Calu3 (cell line): ENCODE measurements at places on chromosomes 5 and 9.
A peak's percentile ranks its signal among the peaks of the same experiment; 100 is the strongest.

GRCh38 chr9:136681945-136682699, 5.1 kb downstream of the AGPAT2 start:
- H3K4me3 ChIP-seq = no peak overlapping the region
- H3K4me1 ChIP-seq = no peaks in the 10 kb centered on the region
- H3K27me3 ChIP-seq = no peaks in the 10 kb centered on the region
- DNase-seq = no peak
- peaks cover 17% of the 10 kb centered on the region for H3K36me3 ChIP-seq

DNA sequence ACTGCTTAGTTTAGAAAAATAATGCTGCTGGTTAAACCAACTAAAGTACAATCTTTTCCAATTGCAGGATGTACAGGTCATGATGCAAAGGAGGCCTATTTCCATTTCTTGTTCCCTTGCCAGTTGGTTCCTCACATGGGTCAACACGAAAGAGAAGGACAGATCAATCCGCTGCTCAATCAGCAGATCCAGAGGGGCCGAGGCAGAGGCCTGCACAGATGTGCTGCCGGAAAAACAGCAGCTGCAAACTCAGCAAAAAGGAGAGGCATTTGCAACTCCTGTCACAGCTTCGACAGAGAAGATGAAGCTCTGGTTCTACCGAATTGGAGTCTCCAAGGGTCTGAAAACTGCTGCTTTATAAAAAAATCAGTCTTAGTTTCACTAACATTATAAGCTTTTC, 69.8 kb downstream of the NIPSNAP3B start:
- H3K27ac ChIP-seq = no peak overlapping the region
- H3K27me3 ChIP-seq = no peaks in the 10 kb centered on the region
- H3K4me1 ChIP-seq = peaks cover 28% of the 10 kb centered on the region
- no peaks in the 10 kb centered on the region for H3K36me3 ChIP-seq
- H3K4me3 ChIP-seq = no peak overlapping the region

DNA sequence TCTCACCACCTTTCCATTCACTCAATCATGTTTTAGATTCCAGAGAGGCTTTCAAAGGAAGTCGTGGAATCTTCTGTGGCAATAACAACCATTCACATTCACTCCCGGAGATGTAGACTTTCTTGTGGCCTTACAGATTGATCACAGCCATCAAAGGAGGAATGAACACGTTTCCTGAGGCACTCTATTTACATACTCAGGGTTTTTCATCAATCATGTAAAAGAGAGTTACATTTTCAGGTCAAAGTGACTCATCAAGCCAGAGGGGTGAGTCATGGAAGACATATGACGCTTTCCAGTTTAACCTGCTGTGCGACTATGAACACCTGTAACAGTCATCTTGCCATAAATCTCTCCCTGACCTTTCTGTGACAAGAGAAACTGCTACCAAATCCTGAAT, 39.3 kb upstream of the RAD23B start:
- peak; percentile 69 for DNase-seq
- no peaks in the 10 kb centered on the region for H3K27me3 ChIP-seq
- peak overlapping the region; percentile 24 for H3K4me3 ChIP-seq
- H3K27ac ChIP-seq = peak overlapping the region; percentile 93
- peaks cover 8% of the 10 kb centered on the region for H3K36me3 ChIP-seq

- DNase-seq = no peak
- H3K4me1 ChIP-seq = no peaks in the 10 kb centered on the region
- no peak overlapping the region for H3K4me3 ChIP-seq
- H3K27me3 ChIP-seq = no peaks in the 10 kb centered on the region
- no peak overlapping the region for H3K27ac ChIP-seq
- no peaks in the 10 kb centered on the region for H3K36me3 ChIP-seq
Measured at GRCh38 chr5:98403131-98403530, 370.3 kb upstream of the RGMB start.

DNA sequence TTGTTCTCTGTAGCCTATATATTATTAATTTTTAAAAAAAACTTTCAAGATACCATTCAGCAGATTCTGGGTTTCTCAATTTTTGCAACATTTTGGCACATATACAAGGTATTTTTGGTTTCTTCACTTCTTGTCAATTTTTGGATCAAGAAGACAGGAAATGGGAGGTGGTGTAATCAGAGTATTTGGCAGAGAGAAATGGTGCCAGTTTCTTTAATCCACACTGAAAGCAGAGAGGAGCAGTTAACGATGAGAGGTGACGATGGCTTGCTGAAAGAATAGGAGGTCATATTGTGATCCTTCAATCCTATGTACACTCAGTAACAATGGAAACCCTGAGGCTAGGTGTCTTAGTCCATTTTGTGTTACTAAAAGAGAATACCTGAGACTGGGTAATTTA, 16.4 kb downstream of the NNT start:
- no peaks in the 10 kb centered on the region for H3K4me1 ChIP-seq
- no peak overlapping the region for H3K4me3 ChIP-seq
- DNase-seq = no peak
- H3K27me3 ChIP-seq = no peaks in the 10 kb centered on the region
- H3K27ac ChIP-seq = no peak overlapping the region
- no peaks in the 10 kb centered on the region for H3K36me3 ChIP-seq

DNA sequence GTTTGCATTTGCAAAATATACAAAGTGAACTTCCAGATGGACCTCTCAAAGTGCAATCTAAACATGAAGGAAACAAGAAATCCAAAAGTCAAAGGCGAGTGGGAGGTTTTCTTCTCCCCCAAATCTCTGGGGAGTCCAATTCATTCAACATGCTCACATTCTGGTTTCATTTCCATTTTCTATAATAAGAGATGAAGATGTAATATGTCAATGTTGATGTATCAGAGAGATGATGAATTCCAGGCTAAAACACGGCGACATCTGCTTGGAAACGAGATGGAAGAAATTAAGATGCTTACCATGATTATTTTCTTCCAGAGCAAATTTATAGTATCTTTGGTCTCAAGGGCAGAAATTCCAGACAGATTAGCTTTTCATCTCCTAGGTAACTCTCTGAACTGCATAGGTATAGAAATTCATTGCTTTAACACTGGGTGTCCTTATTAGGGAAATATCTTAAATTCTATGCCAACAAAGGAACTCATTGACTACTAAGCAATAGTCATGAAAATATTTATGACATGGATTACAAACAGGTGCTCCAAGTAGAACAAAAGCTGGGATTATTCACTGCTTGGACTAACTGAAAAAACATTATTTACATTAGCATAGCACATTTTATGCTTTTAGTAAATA, 287.9 kb downstream of the SEC61B start:
- no peaks in the 10 kb centered on the region for H3K4me1 ChIP-seq
- no peak for DNase-seq
- H3K27ac ChIP-seq = no peak overlapping the region
- no peaks in the 10 kb centered on the region for H3K36me3 ChIP-seq
- no peak overlapping the region for H3K4me3 ChIP-seq

DNA sequence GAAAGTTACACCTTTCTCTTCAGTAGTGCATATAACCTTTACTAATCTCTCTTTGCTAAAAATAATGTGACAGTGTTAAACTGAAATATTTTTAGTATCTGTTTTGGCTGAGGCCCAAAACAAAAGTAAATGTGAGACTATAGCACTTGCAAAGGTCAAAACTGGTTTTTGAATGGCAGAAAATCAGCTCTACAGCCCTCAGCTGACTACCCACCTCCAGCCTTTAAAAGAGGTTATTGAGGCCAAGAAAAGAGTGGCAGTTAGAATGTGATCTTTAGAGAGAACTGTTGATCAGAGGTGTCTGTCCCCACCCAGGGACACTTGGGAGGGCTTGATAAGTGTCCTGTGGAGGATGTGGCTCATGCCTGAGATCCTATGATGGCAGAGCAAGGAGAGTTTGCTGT, 30.9 kb downstream of the PRKACG start:
- H3K4me1 ChIP-seq = no peaks in the 10 kb centered on the region
- no peak overlapping the region for H3K4me3 ChIP-seq
- H3K27me3 ChIP-seq = no peaks in the 10 kb centered on the region
- H3K36me3 ChIP-seq = no peaks in the 10 kb centered on the region

- no peak for DNase-seq
- H3K27me3 ChIP-seq = no peaks in the 10 kb centered on the region
- H3K27ac ChIP-seq = no peak overlapping the region
- no peaks in the 10 kb centered on the region for H3K36me3 ChIP-seq
- no peaks in the 10 kb centered on the region for H3K4me1 ChIP-seq
Measured at GRCh38 chr5:53873235-53873634, 312.8 kb downstream of the NDUFS4 start.

- peaks cover 8% of the 10 kb centered on the region for H3K4me1 ChIP-seq
- no peaks in the 10 kb centered on the region for H3K27me3 ChIP-seq
- DNase-seq = no peak
Measured at GRCh38 chr5:54795284-54795683, 190.1 kb downstream of the ESM1 start.

DNA sequence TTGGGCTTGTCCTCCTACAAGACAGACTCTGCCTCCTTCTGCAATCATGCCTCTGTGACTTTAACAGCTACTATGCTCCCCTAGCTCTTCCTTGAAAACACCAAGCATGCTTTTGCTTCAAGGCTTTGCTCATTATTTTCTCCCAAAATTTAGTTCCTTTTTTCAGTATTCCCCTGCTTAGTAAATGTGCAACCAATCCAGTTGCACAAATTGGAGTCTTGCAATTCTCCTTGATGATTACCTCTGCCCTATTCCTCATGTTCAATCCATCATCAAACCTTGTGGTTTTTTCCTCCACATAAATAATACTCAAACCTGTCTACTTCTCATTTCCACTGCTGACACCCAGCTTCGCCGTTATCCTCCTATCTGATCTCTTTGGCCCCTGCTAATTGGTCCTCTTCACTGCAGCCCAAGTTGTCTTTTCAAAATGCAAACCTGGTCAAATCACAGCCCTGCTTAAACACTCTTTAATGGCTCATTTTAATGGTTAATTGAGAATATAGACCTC, 296.3 kb downstream of the CWC27 start:
- no peaks in the 10 kb centered on the region for H3K27me3 ChIP-seq
- H3K4me3 ChIP-seq = no peak overlapping the region
- H3K36me3 ChIP-seq = no peaks in the 10 kb centered on the region
- no peaks in the 10 kb centered on the region for H3K4me1 ChIP-seq
- H3K27ac ChIP-seq = no peak overlapping the region

GRCh38 chr5:144196612-144197011, 25.9 kb downstream of the KCTD16 start:
- H3K4me3 ChIP-seq = no peak overlapping the region
- H3K4me1 ChIP-seq = peaks cover 8% of the 10 kb centered on the region
- DNase-seq = no peak

DNA sequence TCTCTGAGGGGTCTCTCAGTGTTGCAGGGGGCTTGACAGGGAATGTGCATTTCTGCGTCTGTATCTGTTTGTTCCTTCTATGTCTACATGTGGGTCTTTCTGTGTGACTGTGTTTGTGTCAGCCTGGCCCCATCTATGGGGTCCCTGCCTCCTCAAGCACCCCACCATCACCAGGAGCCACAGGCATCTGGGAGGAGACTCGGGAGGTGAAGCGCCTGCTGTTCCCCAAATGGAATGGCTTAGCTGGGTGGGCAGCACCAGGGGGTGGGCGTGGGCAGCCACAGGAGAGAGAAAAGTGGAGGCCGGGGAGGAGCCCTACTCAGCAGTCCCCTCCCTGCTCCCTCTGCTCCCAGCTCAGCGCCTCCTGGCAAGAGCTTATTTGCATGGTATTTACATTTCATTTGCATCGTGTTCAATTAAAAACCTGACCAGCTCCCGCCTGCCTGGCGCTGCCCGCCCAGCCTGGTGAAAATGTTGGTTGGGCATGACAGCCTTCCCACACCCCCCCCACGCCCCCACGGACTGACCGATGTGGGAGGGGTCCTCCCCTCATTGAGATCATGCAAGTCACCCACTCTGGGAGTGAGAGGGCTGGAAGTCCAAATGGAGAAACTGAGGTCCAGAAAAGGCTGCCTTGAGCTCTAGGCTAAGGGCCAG, 50.5 kb downstream of the CXXC5 start:
- DNase-seq = peak; percentile 77
- H3K4me3 ChIP-seq = no peak overlapping the region
- H3K27ac ChIP-seq = no peak overlapping the region
- H3K27me3 ChIP-seq = no peaks in the 10 kb centered on the region

DNA sequence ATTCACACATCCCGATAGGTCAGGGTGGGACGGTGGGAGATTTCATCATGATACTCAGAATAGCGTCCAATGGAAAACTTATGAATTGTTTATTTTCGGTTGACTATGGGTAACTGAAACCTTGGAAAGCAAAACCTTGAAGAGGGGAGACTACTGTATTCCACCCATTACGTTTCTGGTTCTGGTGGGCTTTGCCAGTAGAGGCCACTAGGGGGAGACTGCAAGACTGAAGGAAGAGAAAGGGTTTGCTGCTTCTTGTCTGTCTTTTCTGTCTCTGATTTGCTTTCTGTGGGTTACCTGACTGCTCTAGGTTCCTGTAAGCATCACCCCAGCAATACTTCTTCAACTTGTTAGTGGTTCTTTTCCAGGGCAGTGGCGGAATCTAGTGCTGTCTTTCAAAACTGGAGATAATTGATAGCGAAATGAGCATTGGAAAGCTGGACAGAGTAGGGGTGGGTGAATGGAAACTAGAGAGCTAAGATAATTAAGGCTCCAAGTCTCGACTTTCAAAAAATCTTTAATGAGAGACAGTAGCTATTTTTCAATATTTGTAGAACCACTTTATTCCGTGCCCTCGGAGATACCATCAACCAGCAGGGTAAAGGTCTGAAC, 27.0 kb downstream of the GRIN3A start:
- no peaks in the 10 kb centered on the region for H3K4me1 ChIP-seq
- H3K27ac ChIP-seq = no peak overlapping the region
- no peaks in the 10 kb centered on the region for H3K36me3 ChIP-seq
- no peaks in the 10 kb centered on the region for H3K27me3 ChIP-seq
- peak; percentile 35 for DNase-seq

DNA sequence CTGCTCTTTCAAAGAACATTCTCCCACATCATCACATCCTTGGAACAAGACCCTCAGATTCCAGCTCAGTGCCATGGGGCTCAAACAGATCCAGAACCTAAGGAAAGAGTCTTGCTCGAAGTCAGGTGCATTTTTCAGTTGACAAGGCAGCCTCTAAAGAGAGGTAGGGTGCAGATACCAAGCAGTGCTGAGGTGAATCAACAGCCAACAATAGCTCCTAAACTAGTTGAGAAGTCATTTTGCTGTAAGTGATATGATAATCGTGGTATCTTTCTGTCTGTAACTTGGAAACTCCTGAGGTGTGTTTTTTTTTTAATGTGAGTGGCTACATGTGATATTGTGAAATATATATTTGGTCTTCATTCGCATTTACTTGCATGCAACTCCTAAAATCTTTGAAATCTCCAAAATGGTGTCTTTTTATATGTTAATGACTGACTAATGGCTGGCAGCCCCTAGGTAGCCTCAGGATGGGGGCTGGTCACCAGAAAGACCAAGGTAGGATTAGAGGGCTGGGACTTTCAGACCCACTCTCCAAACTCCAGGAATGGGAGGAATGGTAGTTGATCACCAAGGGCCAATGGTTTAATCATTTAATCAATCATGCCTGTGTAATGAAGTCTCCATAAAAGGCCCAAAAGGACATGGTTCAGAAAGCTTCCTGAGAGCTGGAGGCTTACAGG, 96.6 kb downstream of the SERINC5 start:
- H3K36me3 ChIP-seq = no peaks in the 10 kb centered on the region
- H3K27me3 ChIP-seq = no peaks in the 10 kb centered on the region
- no peak overlapping the region for H3K4me3 ChIP-seq

DNA sequence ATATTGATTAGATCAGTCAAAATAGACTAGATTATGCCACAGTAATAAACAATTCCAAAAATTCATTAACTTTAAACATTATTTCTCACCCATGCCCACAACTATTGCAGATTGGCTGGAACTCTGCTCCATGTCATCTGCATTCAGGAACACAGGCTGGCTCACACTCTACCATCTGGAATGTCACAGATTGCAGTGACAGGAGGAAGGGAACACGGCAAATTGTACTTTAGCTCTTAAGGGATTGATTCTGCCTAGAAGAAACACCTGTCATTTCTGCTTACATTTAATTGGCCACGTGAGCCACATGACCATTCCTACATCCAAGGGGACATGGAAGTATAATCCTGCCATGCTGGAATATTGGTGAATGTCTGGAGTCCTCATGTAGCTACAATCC, 54.4 kb downstream of the ATPSCKMT start:
- DNase-seq = no peak
- H3K36me3 ChIP-seq = no peaks in the 10 kb centered on the region
- H3K4me3 ChIP-seq = no peak overlapping the region
